ENCODE measurements at places on chromosomes 11 and 22.

DNA sequence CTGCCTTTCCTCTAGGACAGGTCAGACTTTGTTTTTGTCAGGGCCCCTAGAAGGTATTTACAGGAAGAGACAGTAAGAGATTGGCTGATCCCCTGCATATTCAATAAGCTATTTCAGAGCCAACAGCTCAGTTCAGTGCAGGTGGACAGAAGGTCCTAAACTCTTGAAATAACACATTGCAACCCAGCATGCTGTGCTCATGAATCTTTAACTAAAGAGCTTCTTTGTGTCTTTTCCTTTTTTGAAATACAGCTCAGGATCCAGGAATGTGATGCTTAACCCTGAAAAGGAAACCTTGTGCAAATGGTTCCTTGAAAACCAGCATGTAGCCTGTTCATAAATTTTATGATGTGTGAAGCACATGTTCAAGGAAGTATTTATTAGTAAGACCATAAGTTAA lies 43.9 kb downstream of the BBOX1 start:
- DNase-seq: no peak

DNA sequence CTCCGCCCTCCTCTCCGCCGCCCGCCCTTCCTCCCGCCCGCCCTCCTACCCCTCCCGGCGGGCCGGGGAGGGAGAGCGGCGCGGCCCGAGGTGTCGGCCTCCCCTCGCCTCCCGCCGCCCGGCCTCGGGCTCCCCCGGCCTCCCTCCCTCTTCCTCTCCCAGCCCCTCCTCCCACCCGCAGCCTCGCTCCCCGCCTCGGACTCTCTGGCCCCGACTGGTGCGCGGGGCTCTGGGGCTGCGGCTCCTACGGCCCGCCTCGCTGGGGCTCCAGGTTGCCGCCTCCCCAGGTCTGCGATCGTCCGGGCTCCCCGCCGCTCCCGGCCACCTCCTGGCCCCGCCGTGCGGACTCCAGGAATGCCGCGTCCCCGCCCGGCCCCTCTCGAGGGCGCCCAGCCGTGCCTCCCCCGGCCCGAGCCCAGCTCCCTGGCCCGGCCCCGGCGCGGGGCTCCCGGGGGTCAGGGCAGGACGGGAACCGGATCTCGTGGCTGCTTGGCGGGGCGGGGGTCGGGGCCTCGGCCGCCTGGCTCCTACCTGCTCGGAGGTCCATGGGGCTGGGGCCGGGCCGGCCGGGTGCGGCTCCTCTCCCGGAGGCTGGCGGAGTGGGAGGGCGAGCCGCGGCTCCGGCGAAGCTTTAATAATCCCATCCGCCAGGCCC lies at the start of gene CLCF1:
Gene CLCF1 (minus strand): TSS at position 606 of the 655 bp plus-strand sequence. CDS start 59 bp downstream, at position 547.
- DNase-seq: no peak

DNA sequence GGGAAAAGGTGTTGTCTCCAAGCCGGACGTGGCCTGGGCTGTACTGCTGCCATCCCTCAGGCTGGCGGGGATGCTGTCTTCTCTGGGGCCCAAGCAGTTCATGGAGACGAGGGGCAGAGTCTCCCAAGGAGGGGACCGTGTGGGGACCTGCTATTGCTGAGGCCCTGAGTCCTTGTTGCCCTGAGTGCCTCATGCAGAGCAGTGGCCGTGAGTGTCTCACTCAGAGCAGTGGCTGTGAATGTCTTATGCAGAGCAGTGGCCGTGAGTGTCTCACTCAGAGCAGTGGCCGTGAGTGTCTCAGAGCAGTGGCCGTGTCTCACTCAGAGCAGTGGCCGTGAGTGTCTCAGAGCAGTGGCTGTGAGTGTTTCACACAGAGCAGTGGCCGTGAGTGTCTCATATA lies 54.7 kb downstream of the GRAMD4 start:
- no peak for DNase-seq

GRCh38 chr11:33067294-33067693 lies 27.9 kb downstream of the TCP11L1 start:
- no peak for DNase-seq

GRCh38 chr11:30509364-30509763 lies 76.8 kb downstream of the MPPED2 start:
- no peak for DNase-seq

- DNase-seq: no peak
Measured at GRCh38 chr11:87775036-87775435, 400.2 kb downstream of the RAB38 start.

- DNase-seq: no peak
Measured at GRCh38 chr11:20193307-20193706, 33.0 kb upstream of the DBX1 start.

- no peak for DNase-seq
Measured at GRCh38 chr11:122869622-122870021, 12.9 kb upstream of the JHY start.

DNA sequence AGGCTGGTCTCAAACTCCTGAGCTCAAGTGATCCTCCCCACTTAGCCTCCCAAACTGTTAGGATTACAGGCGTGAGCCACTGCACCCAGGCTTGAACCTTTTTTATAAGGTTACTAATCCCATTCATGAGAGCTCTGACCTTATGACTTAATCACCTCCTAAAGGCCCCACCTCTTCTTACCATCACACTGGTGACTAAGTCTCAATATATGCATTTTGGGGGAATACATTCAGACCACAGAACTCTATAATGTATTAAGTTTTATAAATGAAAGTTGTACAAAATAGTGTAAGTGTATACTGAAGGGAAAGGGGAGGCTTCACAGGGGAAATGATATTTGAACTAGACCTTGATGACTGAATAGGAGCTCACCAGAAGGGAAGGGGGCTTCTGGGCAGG lies 28.4 kb upstream of the RBFOX2 start:
- no peak for DNase-seq

GRCh38 chr22:42434748-42435425 lies 2.7 kb upstream of the NFAM1 start:
- DNase-seq: no peak

DNA sequence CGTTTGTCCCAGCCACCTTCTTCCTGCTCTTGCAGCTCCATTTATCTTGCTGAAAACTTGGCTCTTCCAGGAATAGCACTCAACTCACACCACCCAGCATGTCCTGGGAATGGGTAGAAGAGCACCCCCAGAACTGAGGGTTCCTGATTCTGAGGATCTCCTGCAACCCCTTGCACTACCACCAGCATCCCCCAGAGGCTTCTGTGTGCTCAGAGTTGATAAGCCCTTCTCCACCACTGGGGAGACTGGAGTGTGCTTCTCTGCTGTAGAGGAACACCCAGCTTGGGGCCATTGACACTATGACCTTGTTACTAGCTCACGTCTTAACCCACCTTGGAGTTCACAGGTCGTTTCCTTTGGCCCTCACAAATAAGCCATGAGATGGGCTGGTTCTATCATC lies 121.0 kb downstream of the GRIK4 start:
- DNase-seq: no peak

DNA sequence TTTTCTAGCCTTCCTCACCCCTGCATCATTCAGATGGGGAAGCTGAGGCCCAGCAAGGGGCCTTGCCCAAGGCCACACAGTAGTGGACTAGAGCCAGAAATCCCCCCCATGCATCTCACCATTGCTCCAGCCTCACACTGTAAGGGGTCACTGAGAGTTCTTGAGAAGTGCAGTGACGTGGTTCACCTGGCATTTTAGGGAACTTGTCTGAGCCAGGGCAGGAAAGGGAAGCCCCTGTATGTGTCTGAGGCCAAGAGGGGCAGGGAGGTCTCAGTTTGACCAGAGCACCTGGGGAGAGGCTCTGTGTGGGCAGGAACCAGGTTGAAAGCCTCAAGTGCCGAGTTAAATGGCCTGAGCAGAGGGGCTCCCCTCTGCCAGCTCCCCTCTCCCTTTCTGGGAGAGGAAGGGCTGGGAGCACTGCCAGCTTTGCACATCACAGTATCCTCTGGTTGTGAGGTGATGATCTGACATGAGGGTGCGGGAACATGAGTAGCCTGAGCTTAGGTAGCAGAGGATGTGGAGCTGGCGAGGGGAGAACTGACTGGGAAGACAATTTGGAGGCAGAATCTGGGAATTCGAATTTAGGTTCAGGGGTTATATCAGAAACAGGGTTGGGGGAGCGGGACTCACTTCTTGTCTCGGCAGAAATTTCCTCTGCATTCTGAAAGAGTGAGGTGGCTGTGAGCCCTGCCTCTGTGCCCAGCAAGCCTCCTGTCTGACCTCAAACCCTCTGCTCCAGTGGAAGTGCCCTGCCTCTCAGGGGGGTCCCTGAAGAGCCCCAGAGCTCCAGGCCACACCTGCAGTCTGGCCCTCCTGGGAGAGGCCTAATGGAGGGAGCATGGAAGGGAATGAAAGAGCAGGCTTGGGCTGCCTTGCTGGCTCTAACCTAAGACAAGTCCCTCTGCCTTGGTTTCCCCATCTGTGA lies 14.6 kb downstream of the ARHGEF17 start:
- DNase-seq: no peak

GRCh38 chr11:75994616-75995015 lies 179.6 kb downstream of the UVRAG start:
- no peak for DNase-seq

GRCh38 chr11:102288725-102289083 lies 28.6 kb upstream of the BIRC3 start:
- no peak for DNase-seq

GRCh38 chr11:15075162-15075526 lies 1.8 kb downstream of the CALCB start:
- no peak for DNase-seq

GRCh38 chr11:12831471-12832202 lies 157.4 kb downstream of the TEAD1 start:
- no peak for DNase-seq

DNA sequence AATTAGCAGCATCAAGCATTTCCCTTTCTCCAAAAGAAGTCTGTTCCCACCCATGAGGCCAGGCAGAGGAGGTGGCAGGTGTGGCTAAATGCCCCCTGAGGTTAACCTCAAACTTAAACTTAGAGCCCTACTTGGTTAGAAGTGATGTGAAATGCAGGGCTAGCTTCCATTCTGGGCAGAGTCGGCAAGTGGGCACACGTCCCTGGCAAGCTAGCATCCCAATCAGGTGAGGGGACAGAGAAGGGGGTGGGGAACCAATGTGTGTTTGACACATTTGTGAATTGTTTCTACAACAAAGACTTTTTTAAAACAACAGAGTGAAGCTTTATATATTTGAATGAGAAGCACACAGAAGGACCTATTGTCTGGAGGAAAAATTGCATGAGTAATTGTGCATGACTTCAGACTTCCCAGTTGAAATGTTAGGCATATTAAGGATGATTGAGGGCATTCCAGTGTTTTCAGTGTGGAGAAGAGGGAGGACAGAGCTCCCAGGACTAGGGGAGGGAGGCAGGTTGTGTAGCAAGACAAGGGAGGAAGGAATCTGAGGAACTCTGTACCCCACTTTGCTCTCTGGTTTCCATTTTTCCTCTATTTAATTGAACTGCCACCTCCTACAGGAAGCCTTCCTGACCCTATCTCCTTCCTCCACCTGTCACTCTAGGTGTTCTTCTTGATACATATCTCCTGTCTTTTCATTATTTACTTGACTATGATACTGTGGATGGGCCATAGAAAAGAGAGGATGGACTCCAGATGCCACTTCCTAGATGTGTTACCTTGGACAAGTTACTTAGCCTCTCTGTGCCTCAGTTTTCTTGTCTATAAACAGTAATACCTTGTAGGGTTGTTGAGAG lies 83.3 kb upstream of the PICALM start:
- DNase-seq: no peak

DNA sequence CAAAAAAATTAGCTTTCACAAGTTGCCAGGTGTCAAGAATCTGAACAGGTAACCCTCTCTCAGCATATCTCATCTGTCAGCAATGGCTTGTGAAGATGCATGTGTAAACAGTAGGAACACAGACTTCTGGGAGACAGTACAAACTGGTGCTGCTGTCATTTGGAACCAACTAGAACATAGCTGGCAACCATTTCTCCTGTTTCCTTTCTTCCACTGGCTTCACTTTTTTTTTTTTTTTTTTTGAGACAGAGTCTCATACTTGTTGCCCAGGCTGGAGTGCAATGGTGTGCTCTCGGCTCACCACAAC lies 2.1 kb upstream of the PIK3C2A start:
- DNase-seq: no peak

GRCh38 chr22:36762687-36763260 lies 13.1 kb downstream of the IFT27 start:
- DNase-seq: no peak

GRCh38 chr11:76233196-76233921 lies 27.1 kb upstream of the WNT11 start:
- DNase-seq: no peak

DNA sequence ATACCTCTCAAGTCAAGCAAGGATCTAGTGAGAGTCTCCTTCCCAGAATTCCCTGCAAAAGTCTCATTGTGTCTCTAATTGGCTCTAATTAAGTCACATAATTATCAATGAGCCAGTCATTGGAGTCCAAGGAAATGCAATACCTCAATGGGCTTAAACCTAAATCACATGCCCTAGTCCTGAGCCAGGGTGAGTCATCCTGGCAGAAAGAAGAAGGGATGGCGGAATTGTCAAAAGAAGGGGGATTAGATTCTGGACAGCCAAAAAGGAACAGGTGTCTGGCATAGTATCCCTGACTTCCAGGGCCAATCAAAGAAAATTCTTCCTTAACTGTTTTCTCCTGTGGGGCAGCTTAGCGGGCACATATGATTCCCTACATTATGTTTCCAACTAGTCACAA lies 25.1 kb upstream of the LDLRAD3 start:
- DNase-seq: no peak
